ENCODE measurements at places on chromosomes 13 and 19.
A peak's percentile ranks its signal among the peaks of the same experiment; 100 is the strongest.

- DNase-seq, result no peak
These were observed 26.5 kb downstream of the RANBP3 start for GRCh38 chr19:5951338-5951861.

DNA sequence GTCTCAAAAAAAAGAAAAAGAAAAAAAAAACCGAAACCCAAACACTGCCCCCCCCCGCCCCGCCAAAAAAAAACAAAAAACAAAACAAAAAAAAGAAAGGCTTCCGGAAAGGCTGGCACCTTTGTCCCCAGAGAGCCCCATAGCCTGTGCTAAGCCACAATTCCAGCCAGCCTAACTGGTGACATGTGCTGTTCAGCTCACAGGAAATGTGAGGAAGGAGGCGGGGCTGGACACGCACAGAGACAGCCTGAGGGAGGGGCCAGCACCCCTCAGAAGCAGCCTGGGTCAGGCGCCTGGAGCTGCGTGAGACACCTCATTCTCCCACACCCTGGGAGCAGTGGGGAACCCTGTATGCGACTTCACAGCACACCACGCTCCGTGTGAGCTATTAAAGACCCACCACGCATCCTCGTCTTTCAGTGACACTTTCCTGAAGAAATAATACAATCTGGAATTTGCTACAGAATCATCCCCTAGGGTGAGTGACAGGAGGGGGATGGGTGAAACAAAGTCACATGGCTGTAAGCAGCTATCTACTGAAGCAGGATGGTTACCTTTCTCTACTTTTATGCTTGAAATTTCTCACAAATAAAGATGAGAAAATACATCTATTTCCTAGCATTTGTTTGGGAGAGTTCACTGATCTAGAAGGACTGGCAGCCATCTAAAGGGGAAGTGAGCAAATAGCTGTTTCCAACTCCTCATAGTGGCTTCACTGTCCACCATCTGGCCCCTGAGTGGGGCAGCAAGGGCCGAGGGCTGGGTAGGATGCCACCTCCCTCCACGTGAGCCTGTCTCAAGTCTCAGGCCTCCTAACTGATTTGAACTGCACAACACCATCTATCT lies 12.3 kb upstream of the SLC35E1 start:
- peak; percentile 59 for DNase-seq

DNA sequence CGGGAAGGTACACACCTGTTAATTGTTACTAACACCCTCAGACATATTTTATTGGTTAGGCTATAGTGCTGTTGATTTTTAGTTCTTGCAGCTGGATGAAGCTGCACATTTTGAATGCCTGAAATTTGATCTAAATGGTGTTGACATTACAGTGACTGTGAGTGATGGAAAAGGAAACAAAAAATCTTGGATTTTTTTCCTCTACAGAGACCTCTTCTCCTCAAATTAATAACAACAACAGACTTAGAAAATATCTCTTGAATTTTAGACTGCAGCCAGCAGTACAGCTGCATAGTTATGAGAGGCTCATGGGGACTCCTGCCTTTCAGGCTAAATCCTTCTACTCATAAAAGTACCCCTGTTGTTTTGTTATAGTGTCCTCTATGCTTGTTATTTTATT lies 500.5 kb upstream of the SPRY2 start:
- DNase-seq, result no peak

DNA sequence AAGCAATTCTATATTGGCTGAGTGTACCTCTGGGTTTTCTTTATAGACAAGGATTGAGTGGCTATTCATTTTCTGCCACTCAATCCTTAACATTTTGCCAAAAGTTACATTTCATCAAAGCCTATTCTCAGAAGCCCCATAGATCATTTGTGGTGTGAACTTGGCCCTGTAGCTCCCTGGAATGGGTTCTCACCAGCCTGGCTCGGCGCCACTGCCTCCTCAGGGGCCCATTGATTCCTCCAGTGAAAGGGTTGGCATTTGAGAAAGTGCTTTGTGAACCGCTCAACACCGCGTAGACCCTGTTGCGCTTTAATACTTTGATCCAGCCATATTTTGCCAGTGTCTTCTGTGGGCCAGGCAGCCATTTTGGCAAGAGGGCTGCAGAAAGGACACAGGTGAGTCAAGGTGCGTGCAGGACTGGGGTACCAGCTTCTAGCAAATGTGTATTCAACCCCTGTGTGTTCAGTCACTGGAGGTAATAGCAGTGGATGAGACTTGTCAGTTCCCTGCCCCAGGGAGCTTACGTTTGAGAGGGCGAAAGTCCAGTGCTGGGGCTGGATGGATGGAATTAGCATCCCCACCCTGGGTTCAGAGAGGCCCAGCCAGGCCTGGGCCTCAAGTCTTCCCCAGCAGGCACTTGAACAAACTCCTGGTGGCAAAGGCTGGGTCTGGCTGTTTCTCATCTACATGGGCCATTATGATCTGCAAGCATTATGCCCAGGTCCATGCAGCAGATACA lies 3.8 kb downstream of the RAB8A start:
- DNase-seq, result no peak

DNA sequence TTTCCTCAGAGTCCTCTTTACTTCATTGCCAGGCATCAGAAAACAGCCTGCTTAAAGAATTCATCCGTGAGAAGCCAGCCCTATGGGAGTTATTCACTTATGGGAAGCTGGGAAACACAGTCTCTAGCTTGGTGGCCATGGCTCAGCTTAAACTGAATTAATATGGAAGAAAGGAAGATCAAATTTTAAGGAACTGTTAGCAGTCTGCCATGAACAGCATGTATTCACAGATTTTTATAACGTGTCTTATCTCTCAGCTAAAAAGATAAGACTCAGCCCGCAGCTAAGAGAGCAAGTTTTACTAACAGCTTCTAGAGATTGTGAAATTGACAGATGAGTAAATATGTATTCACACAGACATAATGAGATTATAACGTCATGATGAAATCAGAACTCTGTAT lies 253.7 kb upstream of the RXFP2 start:
- DNase-seq, result no peak

DNA sequence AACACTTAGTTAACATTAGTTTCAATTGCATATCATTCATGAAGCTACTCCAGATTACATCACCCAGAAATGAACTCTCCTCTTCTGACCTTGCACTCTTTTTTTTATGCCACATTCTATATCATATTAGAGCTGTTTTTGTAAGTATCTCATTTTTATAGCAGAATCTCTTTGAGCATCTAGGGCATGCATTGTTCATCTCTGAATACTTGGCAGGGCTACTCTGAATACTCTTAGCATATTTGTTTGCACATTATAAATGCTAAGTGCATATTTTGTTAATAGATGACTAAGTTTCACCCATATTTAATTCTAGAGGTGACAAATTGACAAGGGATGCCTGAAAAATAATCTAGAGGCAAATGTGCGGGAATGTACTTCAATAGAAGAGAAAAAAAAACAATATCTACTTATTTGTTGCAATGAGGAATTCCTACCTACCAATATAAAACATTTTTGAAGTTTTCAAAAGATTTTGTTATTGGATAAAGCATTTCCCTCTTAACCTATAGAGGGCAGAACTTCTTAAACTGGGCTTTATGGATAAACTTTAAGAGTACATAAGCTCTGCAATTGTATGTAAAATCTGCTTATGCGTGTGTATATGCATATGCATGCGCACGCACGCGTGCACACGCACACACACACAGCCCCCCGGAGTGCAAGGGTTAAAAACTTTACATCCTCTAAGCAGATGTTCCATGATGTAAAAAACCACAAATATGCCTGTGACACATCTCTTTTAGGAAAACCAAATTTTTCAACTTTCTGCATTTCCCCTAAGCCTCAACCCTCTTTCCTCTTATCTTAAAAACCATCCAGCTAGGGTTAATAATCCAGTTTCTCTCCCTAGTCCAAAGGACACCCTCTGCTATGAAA lies 73.0 kb upstream of the OXGR1 start:
- no peak for DNase-seq

DNA sequence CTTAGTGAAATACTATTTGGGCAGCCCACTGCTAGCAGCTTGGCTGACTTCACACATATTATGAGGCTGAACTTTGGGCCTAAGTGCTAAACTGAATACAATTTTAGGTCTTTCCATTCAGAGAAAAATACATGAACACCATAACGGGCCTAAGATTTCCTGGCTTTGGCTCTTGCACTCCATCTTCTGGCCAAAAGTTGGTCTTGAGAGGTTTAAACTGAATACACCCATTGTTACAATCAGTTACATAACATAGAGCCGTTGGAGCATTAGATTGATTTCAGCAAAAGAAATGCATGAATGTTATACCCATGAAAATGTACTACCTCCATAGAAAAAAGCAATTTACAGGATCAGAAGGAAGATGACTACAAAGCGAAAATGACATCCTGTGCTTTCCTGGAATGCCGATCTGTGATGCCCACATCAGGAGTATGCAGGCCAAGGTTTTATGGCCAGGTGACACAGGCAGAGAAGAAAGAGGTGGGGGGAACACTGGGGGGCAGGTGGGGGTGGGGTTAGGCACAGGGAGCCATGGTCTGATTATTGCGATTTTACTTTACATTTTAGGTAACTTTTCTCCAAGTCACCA lies 11.1 kb upstream of the SHISA2 start:
- DNase-seq, result no peak

GRCh38 chr13:111423168-111423785 lies 102.8 kb downstream of the TEX29 start:
- DNase-seq, result no peak

DNA sequence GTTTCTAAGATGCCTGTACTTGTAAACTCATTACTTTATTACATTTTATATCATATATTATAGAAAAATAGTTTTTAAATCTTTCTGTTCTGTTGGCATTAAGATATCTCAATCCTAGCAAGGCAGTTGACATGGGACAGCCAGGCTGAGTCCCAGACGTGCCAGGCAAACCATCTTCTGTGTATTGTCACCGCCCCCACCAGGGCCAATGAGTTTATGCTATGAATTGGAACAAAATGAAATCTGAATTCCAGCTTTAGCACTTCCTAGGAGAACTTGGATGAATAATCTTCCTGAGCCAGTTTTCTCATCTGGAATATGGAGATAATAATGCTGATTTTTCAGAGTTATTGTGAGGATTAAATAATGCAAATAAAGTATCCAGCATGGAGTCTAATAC lies 79.9 kb upstream of the GSX1 start:
- DNase-seq, result no peak

GRCh38 chr19:2018752-2019151 lies 3.2 kb upstream of the BTBD2 start:
- no peak for DNase-seq

DNA sequence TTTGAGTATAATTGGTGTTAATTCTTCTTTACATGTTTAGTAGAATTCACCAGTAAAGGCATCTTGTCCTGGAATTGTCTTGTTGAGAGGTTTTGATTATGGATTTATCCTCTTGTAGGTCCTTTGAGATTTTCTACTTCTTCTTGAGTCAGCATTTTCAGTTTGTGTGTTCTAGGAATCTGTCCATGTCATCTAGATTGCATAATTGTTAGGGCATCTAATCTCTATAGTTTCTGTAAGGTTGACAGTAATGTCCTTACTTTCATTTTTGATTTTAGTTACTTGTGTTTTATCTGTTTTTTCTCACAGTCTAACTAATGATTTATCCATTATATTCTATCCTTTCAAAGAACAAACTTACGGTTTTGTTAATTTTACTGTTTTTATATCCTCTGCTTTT lies 492.0 kb downstream of the FGF9 start:
- no peak for DNase-seq

GRCh38 chr19:57560049-57560491 lies 407 bp upstream of the ZNF550 start:
- DNase-seq, result no peak

- no peak for DNase-seq
These were observed 534.7 kb downstream of the KLF12 start for GRCh38 chr13:73599232-73600128.

DNA sequence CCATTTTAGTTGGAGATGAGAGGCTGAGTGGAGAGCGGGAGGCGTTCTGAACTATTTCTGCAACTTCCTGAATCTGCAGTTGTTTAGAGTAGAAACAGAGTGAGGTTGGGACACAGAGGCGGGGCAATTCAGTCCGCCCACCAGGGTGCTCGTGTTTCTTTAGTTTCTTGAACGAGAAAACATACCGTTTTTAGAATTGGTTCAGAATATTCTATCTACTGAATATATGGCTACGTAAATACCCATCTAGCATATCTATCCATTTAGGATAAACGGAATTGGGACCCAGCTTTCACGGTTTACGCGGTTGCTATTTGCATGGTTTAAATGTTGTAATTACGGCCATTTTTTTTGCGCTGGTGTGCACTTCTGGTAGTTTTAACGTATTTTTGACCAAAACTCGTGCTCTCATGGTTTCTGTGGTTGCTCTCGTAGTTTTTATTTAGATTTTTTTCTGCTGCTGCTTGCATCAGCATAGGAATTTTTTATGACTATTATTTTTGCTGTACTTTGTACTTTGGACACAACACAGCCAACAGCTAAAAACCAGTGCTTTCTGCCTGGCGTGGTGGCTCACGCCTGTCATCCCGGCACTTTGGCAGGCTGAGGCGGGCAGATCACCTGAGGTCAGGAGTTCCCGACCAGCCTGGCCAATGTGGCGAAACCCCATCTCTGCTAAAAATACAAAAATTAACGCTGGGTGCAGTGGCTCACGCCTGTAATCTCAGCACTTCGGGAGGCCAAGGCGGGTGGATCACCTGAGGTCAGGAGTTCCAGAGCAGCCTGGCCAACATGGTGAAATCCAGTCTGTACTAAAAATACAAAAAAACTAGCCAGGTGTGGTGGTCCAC lies 32.7 kb downstream of the TIMM13 start:
- DNase-seq, result no peak

DNA sequence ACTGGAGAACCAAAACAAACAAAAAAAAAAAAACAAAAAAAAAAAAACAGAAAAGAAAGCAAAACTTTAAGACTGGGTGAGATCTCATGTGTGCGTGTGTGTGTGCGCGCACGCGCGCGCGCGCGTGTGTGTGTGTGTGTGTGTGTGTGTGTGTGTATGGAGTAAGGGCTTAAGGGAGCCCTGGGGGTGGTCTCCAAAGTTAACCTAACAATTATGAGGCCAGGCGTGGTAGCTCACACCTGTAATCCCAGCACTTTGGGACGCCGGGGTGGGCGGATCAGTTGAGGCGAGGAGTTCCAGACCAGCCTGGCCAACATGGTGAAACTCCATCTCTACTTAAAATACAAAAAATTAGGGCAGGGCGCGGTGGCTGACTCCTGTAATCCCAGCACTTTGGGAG lies 46.7 kb downstream of the CYP4F22 start:
- no peak for DNase-seq

DNA sequence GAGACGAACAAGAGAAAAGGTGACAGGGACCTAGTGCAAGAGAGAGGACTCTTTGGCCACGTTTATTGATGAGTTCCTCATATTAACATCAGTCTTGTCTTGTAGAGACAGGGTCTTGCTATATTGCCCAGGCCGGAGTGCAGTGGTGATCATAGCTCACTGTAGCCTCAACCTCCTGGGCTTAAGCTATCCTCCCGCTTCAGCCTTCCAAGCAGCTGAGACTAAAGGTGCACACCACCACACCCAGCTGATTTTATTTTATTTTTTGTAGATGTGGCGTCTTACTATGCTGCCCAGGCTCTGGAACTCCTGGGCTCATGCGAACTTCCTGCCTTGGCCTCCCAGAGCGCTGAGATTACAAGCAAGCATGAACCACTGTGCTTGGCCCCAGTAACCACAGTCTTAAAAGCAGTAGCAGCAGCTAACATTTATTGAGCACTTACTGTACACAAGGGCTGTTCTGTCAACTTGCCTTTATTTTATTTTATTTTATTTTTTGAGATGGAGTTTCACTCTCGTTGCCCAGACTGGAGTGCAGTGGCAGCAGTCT lies 1.1 kb upstream of the SH2D3A start:
- DNase-seq, result no peak
